ENCODE measurements at places on chromosomes 3 and 15.

GRCh38 chr15:31488437-31489204 is 162.0 kb downstream of the KLF13 start:
- DNase-seq: peak; percentile 81

- DNase-seq: peak; percentile 28
Observed at GRCh38 chr3:83224101-83224868, 1462.8 kb upstream of the GBE1 start.

- no peak for DNase-seq
Observed at GRCh38 chr3:130906374-130906995, 12.6 kb downstream of the ATP2C1 start.

- peak; percentile 70 for DNase-seq
Observed at GRCh38 chr15:85504749-85505676, 124.6 kb downstream of the AKAP13 start.

DNA sequence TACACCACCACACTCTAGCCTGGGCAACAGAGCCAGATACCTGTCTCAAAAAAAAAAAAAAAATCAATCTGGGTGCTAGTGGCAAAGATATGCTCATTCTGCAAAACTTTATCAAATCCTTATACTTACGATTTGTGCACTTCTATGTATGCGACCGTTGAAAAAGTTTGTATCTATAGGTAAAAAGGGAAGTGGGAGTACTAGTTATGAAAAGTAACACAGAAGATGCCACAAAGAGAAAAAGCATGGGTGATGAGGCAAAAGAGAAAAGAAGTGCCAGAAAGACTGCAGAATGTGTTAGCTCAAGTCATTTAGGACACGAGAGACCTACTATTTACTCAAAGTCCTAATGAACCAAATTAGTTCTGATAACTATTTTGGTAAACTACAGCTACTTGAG is 407.8 kb downstream of the SHQ1 start:
- DNase-seq: no peak

- no peak for DNase-seq
Observed at GRCh38 chr3:9590282-9590791, 36.7 kb upstream of the LHFPL4 start.

GRCh38 chr15:36601497-36601932 is 22.1 kb downstream of the CDIN1 start:
- DNase-seq: peak; percentile 45

DNA sequence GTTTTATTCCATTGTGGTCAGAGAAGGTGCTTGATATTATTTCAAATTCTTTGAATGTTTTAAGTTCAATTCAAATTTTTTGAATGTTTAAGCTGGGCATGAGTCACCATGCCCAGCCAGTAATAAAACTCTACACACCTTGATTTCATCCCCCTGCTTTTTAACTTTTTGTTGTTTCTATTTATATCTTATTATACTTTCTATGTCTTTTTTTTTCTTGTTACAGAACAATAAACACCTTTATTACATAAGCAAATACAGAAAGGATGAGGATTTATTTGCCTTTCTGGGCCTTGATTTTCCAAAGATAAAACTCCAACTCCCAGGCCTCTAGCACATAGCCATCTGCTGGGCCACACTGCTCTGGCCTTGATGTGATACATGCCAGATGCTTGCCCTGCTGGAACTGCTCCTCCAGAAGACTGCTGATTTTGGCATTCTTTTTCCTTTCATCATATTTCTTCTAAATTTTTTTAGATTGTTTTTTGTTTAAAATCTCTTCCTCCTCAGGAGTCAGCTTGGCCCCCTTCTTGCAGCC is 14.0 kb downstream of the DNAH12 start:
- no peak for DNase-seq
